ENCODE measurements at places on chromosomes 11 and 22.

GRCh38 chr11:45855308-45855707 is 8.0 kb downstream of the CRY2 start:
- DNase-seq = no peak

GRCh38 chr11:118366287-118366686 is 6.9 kb downstream of the UBE4A start:
- DNase-seq = no peak

GRCh38 chr11:97123237-97123636 is 733.4 kb downstream of the JRKL start:
- no peak for DNase-seq

DNA sequence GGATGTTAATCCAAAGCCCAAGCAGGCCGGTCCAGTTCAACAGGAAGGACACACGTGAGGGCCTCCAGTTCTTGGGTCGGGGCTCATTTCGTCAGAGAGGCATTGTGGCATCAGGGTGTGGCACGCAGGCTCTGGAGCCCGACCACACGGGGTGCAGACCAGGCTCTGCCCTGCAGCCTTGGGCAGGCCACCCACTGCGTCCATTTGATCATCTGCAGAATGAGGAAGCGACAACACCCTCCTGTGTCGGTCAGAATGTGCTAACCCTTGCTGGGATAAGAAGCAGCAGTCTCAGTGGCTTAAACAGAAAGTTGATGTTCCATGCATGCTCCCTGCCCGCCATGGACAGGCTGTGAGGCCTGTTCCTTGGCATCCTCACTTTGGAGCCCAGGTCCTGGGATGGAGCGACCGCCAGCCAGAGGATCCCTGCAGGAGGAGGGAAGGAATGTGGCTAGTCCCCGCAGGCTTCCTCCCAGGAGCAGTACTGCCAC is 10.8 kb downstream of the RIBC2 start:
- DNase-seq = no peak

GRCh38 chr11:115084231-115084630 is 405.9 kb downstream of the NXPE2 start:
- DNase-seq = no peak

GRCh38 chr22:43200555-43200954 is 13.6 kb upstream of the TTLL12 start:
- DNase-seq = no peak

- DNase-seq = no peak
Observed at GRCh38 chr22:49997932-49998717, 14.4 kb downstream of the IL17REL start.
